Stimulated activated CD8-positive, alpha-beta memory T cell treated with anti-CD3 and anti-CD28 coated beads, Interleukin-15, amount 100 ng/mL, for 24 hours (primary cell): ENCODE measurements at places on chromosomes 2 and 18.

DNA sequence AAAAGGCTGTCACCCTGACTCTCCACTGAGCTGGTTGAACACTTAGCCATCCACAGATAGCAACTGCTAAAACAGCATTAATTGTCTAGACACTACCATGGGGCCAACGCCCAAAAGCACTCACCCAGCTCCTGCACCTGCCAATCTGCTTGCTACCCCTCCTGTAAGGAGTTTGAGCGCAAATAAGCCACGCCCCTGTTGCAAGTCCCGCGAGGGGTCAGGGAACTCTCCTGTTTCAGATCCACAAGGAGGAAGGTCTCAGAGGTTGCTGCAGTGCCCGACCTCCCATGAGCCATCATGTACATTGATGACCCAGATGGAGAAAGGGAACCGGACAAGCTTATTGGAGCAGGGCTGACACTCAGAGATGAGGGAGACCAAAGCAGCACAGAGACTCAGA is 106.8 kb downstream of the ZNF516 start:
- DNase-seq: no peak

DNA sequence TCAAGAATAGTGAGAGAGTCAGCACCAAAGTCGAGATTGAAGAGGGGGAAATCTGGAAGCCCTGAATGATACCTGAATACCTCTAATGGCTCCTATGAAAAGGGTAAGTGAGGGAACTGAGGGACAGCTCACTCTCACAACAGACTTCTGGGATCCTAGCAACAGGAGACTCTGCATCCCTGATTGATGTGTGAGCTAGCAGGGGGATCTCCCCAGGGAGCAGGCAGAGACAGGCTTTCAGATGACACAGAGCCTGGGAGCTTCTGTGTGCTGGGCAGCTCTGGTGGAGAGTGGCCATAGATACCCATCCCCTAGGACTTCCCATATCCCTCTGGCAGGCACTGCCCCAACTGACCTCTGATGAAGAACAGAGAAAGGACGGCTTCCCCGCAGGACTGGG is 206.2 kb downstream of the EXOC6B start:
- DNase-seq: no peak

- no peak for DNase-seq
Measured at GRCh38 chr2:222869252-222869560, 8.4 kb downstream of the ACSL3 start.

DNA sequence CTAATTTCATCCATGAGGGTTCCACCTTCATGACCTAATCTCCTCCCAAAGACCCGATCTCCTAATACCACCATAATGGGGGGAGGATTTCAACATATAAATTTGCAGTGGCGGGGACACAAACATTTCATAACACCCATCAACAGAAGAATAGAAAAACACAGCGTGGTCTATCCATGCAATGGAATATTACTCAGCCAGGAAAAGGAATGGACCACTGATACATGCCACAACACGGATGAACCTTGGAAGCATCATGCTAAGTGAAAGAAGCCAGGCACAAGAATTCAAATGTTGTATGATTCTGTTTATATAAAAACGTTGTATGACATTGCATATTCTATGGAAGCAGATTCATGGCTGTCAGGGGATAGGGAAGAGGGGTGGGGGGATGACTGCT is 2.7 kb downstream of the PRLH start:
- DNase-seq: no peak

- DNase-seq: no peak
Measured at GRCh38 chr2:101508636-101509035, 33.7 kb upstream of the RFX8 start.

GRCh38 chr2:234952270-234953115 is 676 bp downstream of the SH3BP4 start:
- no peak for DNase-seq

DNA sequence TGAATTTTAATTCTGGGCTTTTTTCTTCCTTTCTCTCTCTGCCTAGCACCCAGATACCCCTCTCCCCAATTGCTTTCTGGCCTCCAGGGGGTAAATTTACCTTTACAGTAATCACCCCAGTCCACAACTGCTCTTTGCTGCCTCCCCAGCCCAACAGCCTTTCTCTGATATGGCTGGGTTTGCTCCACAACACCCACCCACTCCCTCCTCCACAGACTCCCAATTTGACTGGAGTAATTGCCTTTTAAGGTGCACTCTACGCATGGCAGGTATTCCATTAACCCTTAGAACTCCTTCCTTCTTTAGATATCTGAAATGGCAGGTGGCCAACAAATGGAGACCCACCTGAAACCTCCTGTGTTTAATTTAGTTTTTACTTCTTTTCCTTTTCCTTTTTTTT is 3.6 kb downstream of the CELF4 start:
- DNase-seq: no peak

- DNase-seq: no peak
Measured at GRCh38 chr2:158127380-158127804, 25.7 kb downstream of the UPP2 start.

- no peak for DNase-seq
Measured at GRCh38 chr2:241859436-241860183, 916 bp upstream of the PDCD1 start.

DNA sequence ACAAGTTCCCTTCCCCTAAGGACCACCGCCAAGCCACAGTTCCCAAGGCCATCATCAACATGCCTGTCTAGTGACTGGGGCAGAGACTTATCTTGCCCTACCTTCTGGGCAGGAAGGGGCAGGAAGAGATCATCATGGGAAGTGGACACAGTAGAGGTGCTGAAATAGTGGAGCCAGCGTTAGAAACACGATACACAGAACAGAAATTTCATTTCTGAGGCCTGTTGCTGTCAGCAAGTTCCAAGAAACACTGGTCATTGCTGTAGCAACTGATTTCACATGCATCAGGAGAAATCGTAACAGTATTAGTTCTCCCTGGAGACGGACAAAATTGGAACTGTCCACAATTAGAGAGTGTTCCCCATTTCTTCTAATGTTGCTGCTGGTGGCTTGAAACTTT is 83.0 kb downstream of the COLEC12 start:
- DNase-seq: no peak

- DNase-seq: no peak
Measured at GRCh38 chr2:13252615-13253014, 535.9 kb downstream of the TRIB2 start.

DNA sequence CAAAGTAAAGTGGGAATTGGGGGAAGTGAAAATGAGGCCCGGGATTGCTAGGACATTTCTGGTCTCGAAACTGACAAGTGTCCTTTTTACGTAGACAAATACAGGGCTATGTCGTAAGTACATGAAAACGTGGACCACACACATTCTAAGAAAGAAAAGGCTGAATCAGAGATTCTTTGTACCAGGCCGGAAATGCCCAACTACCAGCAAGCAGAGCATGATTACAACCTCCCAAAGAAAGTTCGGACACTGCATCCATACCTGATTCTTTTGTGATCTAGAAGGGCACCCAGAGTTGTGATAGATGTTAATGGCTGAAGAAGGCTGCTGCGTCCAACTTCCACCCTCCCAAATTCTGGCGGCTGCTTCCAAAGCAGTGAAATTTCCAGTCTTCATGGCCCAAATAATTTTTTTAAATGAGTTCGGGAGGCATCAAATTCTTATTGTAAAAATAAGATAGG is 1.7 kb downstream of the RBMS1 start:
- no peak for DNase-seq

DNA sequence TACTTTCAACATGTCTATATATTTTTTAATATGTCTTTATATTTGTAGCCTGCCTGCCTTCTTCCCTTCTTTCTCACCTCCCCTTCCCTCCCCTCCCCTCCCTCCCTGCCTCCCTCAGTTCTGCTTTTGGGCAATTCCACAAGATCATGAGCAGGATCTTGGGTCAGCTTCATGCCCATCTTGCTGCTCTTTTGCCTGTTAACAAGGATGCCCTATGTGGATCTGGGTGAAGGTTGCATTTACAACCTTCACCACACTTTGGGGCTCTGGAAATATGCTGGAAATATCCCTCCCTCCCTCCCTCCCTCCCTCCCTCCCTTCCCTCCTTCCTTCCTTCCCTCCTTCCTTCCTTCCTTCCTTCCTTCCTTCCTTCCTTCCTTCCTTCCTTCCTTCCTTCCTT is 334.1 kb upstream of the FAM98A start:
- no peak for DNase-seq

DNA sequence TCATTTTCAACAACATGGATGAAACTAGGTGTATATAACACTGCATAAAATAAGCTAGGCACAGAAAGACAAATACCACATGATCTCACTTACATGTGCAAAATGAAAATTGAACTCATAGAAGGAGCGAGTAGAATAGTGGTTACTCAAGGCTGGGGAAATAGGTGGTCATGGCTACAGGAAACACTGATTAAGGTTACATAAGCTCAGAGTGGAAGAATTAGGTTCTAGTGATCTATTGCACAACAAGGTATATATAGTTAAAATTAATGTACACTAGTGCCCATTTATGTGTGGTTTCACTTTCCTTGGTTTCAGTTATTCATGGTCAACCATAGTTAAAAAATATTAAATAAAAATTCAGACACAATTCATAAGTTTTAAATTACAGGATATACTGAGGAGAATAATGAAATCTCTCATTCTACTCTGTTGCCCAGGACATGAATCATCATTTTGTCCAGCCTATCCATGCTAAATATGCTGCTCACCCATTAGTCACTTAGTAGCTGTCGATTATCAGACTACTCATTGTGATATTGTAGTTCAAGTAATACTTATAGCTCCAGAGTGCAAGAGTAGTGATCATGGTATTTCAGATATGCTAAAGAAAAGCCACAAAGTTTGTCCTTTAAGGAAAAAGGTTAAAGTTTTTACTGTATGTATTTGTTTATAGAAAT is 1530.9 kb upstream of the LRRTM1 start:
- no peak for DNase-seq

- no peak for DNase-seq
Measured at GRCh38 chr2:45121236-45121927, 112.1 kb upstream of the SIX2 start.

DNA sequence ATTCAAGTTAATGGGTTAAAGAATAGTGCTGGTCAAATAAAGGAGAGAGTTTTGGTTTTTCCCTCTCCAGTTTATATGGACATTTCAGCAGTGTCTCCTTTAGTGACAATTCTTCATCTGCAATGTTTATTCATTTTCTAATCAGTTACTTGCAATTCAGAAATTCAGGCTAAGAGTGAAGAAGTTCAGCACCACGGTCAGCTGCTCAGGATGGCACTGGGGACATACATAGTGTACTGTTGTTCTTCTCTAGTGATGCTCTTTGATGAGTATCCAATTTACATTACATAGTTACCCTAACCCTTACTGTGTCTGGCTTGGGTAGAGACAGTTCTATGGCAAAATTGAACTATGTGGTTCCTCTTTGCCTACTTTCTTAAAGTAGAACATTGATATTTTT is 412.7 kb downstream of the CNTNAP5 start:
- no peak for DNase-seq

DNA sequence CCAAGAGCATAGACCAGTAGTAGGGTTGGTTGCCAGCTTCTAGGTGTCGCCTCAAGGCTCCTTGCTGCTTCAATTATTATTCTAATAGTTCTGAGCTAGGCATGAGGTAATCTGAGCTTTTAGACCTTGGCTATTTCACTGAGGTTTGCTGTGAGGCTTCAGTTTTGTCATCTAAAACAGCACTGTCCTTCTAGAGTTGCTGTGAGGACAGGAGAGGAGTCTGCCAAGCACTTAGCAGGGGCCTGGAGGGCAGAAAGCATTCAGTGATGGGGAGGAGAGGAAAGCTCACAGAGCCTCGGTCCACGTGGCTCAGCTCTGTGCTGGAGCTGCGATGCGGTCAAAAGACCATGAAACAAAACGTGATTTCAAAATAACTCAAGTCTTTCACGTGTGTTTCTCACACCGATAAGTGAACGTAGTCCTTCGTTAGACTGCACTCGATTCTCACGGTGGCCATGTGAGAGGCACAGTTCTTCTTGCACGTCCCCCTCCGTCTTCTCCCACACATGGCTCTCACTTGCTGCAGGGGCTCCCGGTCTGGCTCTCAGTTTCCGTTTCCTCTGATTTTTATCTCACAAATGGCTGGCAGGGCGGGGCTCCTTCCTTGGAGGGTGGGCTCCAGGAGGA is 113.7 kb downstream of the B3GNT2 start:
- no peak for DNase-seq

GRCh38 chr2:31812051-31812798 is 198.6 kb downstream of the MEMO1 start:
- no peak for DNase-seq

DNA sequence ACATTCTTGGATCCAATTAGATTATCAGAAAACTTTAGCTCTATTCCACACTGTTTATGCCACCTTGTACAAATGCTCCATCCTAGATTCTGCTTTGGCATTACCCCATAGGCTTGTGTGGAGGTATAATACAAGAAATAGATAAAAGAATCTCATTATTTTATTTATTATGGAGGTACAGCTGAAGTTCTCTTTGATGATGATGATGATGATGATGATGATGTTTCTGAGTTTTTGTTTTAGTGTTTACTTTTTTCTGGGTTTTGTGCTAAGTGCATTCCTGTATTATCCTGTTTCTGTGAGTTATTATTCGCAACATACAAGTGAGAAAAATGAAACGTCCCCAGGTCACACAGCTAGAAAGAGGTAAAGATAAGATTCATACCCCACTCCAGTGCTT is 43.4 kb downstream of the ANXA4 start:
- no peak for DNase-seq

DNA sequence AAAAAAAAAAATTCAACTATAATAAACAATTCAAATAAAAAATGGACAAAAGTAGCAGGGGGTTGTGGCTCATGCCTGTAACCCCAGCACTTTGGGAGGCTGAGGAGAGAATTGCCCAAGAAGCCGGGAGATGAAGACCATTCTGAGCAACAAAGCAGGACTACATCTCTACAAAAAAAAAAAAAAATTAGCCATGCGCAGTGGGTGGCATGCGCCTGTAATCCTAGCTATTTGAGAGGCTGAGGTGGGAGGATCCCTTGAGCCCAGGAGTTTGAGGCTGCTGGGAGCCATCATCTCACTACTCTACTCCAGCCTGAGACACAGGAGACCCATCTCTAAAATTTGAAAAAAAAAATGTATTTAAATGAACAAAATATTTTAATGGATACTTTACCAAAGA is 4.4 kb upstream of the CACNB4 start:
- DNase-seq: no peak

- DNase-seq: no peak
Measured at GRCh38 chr2:237026981-237027711, 58.5 kb upstream of the COPS8 start.

DNA sequence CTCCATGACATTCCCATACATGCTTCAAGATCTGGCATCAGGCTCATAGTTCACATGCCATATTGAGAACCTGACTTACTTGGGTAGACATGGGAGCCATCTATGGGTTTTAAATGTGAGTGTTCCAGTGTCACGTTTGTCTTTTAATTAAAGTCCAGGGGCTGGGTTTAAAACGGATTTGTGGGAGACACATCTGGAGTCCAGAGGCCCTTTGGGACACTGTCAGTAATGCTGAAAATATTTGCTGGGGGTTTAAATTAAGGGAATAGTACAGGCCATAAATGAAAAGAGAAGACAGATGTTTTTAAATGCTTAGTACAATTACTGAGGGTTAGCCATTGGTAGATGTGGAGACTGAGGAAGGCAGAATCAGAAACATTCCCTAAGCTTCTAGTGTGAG is 478.0 kb downstream of the PID1 start:
- DNase-seq: no peak

GRCh38 chr2:68196120-68196716 is 38.5 kb downstream of the PNO1 start:
- DNase-seq: no peak
